ENCODE measurements at places on chromosomes 2 and 18. TPM values are rescaled to one million over a fixed set of nuclear protein-coding genes. Genes with fewer than 3 reads are reported as not detected.
A peak's percentile ranks its signal among the peaks of the same experiment; 100 is the strongest.

GRCh38 chr2:45902781-45903375 lies 251.4 kb downstream of the PRKCE start:
- DNase-seq = no peak
- H3K27me3 ChIP-seq = no peaks in the 10 kb centered on the region

DNA sequence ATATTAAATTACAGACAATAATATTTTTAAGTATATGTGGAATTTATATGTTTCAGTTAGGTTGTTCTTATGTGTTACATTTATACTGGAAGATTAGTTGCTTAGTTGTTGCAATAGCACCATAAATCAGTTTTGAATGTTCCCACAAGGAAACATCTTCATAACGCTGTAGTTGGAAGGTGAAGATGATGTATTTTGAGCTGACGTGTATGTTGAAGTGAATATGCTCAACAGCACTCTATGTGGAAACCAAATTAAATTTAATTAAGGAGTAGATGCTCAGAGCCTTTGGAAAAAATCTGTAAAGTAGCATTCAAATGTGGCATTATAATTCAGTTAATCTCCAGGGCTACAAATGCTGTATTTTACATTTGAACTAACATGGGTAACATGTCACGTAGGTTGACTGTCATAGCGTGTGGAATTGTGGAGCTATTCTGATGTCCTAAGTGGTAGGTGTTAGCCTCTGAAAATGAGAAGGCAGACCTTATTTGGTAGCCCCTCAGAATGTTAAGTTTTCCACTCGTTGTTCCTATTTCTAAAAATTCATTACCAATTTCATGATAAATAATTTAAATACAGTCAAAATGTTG lies 88.5 kb downstream of the MEIS1 start:
- H3K4me3 ChIP-seq = no peak overlapping the region
- peaks cover 1% of the 10 kb centered on the region for H3K4me1 ChIP-seq
- no peak overlapping the region for H3K27ac ChIP-seq

GRCh38 chr2:24917086-24917485 lies 3.0 kb downstream of the ADCY3 start:
- no peaks in the 10 kb centered on the region for H3K36me3 ChIP-seq
- no peak for DNase-seq

GRCh38 chr2:163571423-163572102 lies 164.2 kb downstream of the FIGN start:
- no peak for DNase-seq
- H3K27ac ChIP-seq = no peak overlapping the region
- no peaks in the 10 kb centered on the region for H3K36me3 ChIP-seq
- no peaks in the 10 kb centered on the region for H3K27me3 ChIP-seq
- no peak overlapping the region for H3K4me3 ChIP-seq

- H3K4me3 ChIP-seq = no peak overlapping the region
- H3K36me3 ChIP-seq = no peaks in the 10 kb centered on the region
- no peaks in the 10 kb centered on the region for H3K27me3 ChIP-seq
These were observed 271.5 kb upstream of the LYPD1 start for GRCh38 chr2:132941296-132942020.

DNA sequence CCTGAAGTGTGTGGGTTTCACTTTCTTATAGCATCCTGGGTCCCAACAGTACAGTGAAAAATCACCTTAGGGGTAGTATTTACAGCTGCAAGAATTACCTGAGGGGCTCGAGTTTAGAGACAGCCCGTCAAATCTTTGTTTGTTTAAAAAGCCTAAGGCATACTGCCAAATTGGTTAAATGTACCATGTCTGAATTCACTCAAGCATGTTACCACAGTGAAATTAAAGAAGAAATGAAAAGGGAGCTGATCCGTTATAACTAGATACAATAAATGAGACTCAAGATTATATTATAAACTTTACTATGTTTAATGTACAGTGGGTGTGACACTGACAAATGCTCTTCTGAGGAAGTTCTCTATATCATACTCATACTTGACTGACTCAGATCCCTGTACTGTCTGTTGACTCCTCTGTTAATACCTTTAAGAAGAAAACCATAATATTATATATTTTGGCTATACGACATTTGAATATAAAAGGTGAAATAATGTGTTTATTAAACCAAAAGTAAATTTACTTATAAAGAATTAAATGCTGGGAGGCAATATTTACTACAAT lies 107.3 kb downstream of the TMEFF2 start:
- H3K27ac ChIP-seq = no peak overlapping the region
- H3K36me3 ChIP-seq = no peaks in the 10 kb centered on the region
- no peak for DNase-seq
- no peaks in the 10 kb centered on the region for H3K4me1 ChIP-seq

DNA sequence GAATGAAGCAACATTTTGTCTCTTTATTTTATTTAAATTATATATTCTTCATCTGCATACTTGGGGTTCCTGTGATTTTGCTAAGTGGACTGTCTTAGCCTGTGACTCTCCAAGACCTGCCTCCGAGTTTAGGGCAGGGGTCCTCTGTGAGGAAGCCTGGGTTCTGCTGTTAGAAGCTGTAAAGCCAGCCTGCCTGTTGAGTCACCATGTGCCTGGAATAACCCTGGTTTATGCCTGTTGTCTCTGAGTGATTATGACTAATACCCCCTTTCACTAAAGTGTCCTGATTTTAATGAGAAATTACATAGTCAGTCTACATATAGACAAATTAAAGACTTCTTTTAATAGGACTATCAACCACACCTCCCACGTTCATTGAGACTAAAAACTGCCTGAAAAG lies 369.1 kb downstream of the ZNF521 start:
- no peak overlapping the region for H3K4me3 ChIP-seq
- no peaks in the 10 kb centered on the region for H3K27me3 ChIP-seq
- no peaks in the 10 kb centered on the region for H3K36me3 ChIP-seq
- H3K4me1 ChIP-seq = no peaks in the 10 kb centered on the region
- H3K27ac ChIP-seq = no peak overlapping the region
- no peak for DNase-seq

GRCh38 chr2:9629222-9630116 lies 1.3 kb downstream of the YWHAQ start:
- peaks cover 12% of the 10 kb centered on the region for H3K4me1 ChIP-seq
- peak overlapping the region; percentile 94 for H3K27ac ChIP-seq
- peak overlapping the region; percentile 92 for H3K4me3 ChIP-seq

GRCh38 chr18:32440518-32440917 lies 30.2 kb downstream of the GAREM1 start:
- DNase-seq = no peak
- no peaks in the 10 kb centered on the region for H3K27me3 ChIP-seq
- no peak overlapping the region for H3K27ac ChIP-seq
- H3K4me1 ChIP-seq = peaks cover 2% of the 10 kb centered on the region
- H3K36me3 ChIP-seq = no peaks in the 10 kb centered on the region

GRCh38 chr2:177379354-177379753 lies 13.2 kb upstream of the AGPS start:
- H3K4me1 ChIP-seq = no peaks in the 10 kb centered on the region
- DNase-seq = no peak
- H3K27me3 ChIP-seq = no peaks in the 10 kb centered on the region
- no peak overlapping the region for H3K4me3 ChIP-seq
- H3K36me3 ChIP-seq = no peaks in the 10 kb centered on the region

DNA sequence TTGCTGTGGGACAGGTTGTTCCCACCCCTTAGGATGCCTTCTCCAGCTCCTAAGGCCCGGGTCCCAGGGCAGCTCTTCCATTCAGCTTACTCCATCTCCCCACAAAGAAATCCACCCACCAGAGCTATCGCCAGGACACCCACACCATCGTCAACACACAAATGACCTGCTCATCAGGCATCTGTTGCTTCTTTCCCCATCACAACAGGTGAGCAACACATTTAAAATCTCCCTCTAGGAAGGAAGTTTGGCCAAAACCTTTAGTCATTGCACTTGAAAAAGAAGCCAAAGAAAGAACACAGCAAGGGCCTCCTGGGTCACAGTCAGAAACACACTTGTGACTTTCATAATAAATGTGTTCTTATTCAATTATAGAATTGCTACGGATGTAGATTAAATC lies 289.0 kb downstream of the PIEZO2 start:
- H3K4me3 ChIP-seq = no peak overlapping the region
- no peak for DNase-seq
- H3K27me3 ChIP-seq = no peaks in the 10 kb centered on the region
- no peaks in the 10 kb centered on the region for H3K36me3 ChIP-seq

DNA sequence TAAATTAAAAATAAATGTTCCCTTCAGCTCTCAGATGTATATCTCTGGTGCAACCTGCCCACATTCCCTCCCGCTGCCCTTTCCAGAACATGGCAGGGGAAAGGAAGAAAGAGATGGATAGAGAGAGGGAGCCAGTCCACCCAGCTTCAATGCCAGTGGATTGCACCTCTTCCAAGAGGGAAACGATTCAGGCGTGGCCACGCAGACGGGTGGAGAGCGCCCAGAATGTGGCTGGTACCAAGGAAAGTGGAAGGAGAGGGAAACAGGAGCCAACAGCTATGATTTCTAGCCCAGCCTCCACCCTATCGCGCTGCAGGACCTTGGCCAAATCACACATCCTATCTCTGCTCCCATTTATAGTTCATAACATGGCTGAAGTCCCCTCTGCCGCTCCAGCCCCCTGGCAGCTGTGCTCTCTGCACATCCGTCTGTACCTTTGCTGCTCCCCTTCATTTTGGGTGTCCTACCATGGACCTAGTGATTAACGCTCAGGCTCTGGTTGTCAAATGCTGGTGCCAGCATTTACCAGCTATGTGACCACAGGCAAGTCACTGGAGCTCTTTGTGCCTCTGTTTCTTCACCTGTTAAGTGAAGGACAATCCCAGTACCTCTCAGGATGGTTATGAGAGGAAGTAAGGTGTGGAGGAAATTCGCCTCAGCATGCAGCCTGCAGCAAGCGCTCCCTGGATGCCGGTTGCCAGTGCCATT lies 66.5 kb downstream of the SFXN5 start:
- H3K4me1 ChIP-seq = no peaks in the 10 kb centered on the region
- H3K27ac ChIP-seq = no peak overlapping the region
- no peaks in the 10 kb centered on the region for H3K27me3 ChIP-seq

Gene CREG2
- 0.08 TPM for total RNA-seq

DNA sequence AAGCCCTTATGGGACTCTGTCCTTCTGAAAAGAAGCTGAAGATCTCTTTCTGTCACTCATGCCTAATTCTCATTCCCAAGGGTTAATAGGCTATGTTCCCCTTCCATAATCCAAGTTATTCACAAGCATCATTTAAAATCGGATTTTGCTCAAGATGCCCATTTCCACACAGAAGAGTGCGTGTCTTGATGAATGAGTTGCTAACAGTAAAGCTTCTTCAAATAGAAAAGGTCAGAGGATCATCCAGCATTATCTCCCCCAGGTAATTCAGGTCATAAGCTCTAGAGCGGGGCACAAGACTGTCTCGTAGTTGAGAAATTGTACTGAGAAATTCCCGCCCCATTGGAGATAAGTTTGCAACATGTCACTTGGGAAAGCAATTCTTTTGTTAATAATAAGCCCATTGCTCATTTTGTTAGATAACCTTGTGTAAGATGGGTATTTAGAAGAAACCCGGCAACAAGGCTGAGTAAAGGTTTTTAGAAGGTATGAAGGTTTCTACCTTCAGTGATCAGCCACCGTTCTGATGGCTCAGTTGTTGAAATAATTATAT lies 290.7 kb upstream of the EPAS1 start:
- no peaks in the 10 kb centered on the region for H3K36me3 ChIP-seq
- DNase-seq = no peak
- H3K27ac ChIP-seq = no peak overlapping the region
- no peak overlapping the region for H3K4me3 ChIP-seq
- peaks cover 9% of the 10 kb centered on the region for H3K4me1 ChIP-seq

DNA sequence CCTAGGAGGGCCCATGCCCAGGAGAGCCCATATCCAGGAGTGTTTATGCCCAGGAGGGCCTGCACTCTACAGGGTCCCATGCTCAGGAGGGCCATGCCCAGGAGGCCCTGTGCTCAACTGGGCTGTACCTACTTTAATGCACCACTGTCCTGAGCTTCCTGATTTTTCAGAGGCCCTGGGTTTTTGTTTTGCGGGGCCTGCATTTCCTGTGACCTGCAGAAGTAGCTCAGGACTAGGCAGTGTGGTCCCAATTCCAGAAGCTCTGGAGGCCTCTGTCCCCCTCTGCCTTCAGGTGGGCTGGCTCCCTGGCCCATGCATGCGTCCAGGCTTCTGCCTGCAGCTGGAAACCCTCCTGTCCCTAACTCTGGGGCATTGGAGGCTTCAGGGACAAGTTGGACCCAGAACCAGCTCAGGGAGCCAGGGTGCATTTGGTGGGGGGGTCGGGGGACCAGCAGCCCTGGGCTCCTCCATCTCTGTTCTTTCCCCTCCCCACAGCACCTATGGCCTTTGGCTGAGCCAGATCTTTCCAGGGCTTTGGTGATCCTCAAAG lies 10.8 kb downstream of the GPR35 start:
- no peaks in the 10 kb centered on the region for H3K4me1 ChIP-seq
- no peaks in the 10 kb centered on the region for H3K27me3 ChIP-seq
- peak; percentile 9 for DNase-seq
- no peak overlapping the region for H3K4me3 ChIP-seq

GRCh38 chr2:42914314-42914713 lies 121.9 kb upstream of the HAAO start:
- no peak for DNase-seq
- no peaks in the 10 kb centered on the region for H3K27me3 ChIP-seq
- H3K36me3 ChIP-seq = no peaks in the 10 kb centered on the region
- no peak overlapping the region for H3K4me3 ChIP-seq
- H3K4me1 ChIP-seq = peaks cover 12% of the 10 kb centered on the region
- H3K27ac ChIP-seq = no peak overlapping the region

- H3K36me3 ChIP-seq = no peaks in the 10 kb centered on the region
- H3K27me3 ChIP-seq = no peaks in the 10 kb centered on the region
- H3K27ac ChIP-seq = no peak overlapping the region
- no peaks in the 10 kb centered on the region for H3K4me1 ChIP-seq
- H3K4me3 ChIP-seq = no peak overlapping the region
These were observed 203.5 kb upstream of the TPO start for GRCh38 chr2:1209761-1210160.

Gene OR6B3
- not detected for total RNA-seq

- H3K27me3 ChIP-seq = no peaks in the 10 kb centered on the region
- no peak for DNase-seq
- H3K36me3 ChIP-seq = no peaks in the 10 kb centered on the region
- H3K4me3 ChIP-seq = no peak overlapping the region
These were observed 10.7 kb upstream of the CD226 start for GRCh38 chr18:69958422-69958821.

GRCh38 chr18:43648002-43648401 lies 370.7 kb upstream of the SYT4 start:
- H3K27ac ChIP-seq = no peak overlapping the region
- no peak overlapping the region for H3K4me3 ChIP-seq
- no peaks in the 10 kb centered on the region for H3K4me1 ChIP-seq
- no peaks in the 10 kb centered on the region for H3K27me3 ChIP-seq
- no peak for DNase-seq
- no peaks in the 10 kb centered on the region for H3K36me3 ChIP-seq

DNA sequence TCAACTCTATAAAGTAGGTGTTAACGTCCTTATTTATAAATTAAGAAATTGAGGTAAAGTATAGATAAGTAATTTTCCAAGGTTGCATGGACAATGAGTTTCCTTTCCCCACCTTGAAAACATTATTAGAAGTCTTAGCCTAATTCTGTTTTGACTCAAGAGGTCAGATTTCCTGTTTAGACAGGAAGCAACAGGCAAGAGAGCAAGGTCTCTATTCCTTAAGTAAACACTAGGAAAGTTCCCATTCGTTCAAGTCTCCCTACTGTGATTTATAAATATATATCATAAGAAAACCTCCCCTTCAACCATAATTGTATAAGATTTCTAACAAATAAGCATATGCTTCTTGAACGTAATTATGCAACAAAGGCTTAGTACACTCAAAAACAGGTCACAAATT lies 40.3 kb downstream of the CLASP1 start:
- no peaks in the 10 kb centered on the region for H3K36me3 ChIP-seq
- DNase-seq = no peak
- no peak overlapping the region for H3K27ac ChIP-seq
- H3K27me3 ChIP-seq = no peaks in the 10 kb centered on the region

- H3K4me1 ChIP-seq = no peaks in the 10 kb centered on the region
- DNase-seq = no peak
- H3K4me3 ChIP-seq = no peak overlapping the region
- no peaks in the 10 kb centered on the region for H3K27me3 ChIP-seq
These were observed 157.2 kb downstream of the MIB1 start for GRCh38 chr18:21897811-21898210.

Data from ovary (tissue), 10 donors.